ENCODE measurements at places on chromosomes 16 and 17.

DNA sequence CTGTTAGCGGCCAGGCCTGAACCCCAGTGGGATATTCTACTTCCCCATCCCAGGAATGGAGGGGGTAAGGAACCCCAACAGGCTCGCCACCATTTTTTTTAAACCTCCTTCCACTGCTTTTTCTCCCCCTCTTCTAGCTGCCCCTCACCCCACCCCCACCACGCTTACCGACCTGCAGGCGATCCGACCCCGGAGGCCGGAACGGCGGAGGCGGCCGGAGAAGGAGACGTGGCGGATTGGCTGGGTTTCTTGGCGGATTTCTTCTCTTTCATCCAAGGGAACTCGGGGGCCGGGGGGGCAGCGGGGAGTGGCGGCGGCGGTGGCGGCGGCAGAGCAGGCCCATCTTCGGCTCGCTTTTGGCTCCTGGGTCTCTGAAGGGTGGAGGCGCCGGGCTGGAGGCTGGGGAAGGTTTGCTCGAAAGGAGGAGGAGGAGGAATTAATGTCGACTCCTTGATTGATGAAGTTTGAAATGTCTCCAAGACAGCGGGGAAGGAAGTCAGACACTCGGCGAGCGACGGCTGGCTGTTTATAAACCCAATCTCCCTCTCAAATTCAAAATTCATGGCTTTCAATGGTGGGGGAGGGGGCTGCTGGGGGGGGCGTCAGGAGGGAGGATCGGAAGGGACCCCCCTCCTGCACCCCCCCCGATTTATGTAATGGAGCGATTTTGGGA lies 424 bp downstream of the HOXB2 start:
- peak; percentile 70 for DNase-seq

- no peak for DNase-seq
Observed at GRCh38 chr16:55585631-55586030, 19.1 kb downstream of the CAPNS2 start.

- DNase-seq, result no peak
Observed at GRCh38 chr16:21101631-21102420, 48.8 kb downstream of the DNAH3 start.

- DNase-seq, result no peak
Observed at GRCh38 chr17:62807812-62808575, at the start of gene MARCHF10. Gene MARCHF10 (minus strand): TSS chr17:62808314. CDS start chr17:62801735, 6,579 bp downstream.

DNA sequence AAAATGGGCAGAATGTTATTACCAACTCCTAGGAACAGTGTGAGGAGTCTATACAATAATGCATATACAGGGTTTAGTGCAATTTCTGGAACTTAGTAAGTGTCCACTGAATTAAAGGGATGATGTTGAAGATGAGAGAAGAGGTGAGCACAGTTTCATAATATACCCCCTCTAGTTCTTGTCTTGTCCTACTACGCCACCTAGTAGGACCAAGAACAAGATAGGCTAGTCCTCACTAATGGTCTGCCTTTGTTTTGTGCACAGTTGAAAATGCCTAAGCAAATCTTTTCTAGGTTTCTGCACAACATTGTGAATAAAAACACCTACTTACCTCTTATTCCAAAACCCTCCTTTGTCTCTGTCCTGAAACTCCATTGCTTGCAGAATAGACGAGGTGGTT lies 670.2 kb downstream of the CDH8 start:
- no peak for DNase-seq

- DNase-seq, result no peak
Observed at GRCh38 chr17:61498042-61498994, 46.1 kb downstream of the TBX4 start.

DNA sequence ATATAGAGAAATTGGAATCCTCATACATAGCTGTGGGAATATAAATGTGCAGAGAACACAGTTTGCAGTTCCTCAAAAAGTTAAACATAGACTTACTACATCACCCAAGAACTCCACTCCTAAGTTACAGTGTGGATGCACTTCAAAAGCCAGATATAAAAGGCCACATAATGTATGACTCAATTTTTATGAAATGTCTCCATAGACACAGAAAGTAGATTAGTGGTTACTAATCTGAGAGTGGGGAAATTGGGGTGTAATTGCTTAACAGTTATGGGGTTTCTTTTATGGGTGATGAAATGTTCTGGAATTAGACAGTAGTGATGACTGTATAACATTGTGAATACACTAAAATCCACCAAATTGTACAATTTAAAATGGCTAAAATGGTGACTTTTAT lies 60.9 kb downstream of the CACNG1 start:
- no peak for DNase-seq

- DNase-seq, result no peak
Observed at GRCh38 chr17:74567397-74567796, at the start of gene CD300H. Gene CD300H (minus strand): TSS chr17:74567509.

DNA sequence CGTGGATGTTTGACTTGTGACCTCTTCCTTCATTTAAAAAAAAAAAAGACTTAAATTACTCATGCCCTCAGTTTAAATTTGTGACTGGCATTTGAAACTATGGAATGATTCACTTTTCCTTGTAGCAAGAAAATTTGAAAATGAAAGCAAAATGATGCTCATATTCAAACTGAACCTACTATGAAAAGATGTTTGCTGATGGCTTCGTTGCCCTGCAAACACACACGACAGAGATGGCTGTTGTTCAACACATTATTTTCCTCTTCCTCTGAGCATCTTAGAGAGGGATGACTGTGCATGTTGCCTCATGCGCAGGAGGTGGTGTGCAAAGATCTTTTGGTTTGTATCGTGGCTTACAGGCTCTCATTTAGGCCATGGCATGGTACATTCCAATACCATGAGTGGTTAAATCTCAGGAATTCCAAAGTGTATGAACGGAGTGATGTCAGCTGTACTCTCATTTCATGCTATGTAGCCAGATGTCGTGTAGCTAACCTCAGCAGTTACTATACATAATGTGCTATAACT lies 164.5 kb downstream of the PRKCA start:
- no peak for DNase-seq

- DNase-seq, result no peak
Observed at GRCh38 chr16:2152695-2153506, 2.7 kb upstream of the TRAF7 start.

DNA sequence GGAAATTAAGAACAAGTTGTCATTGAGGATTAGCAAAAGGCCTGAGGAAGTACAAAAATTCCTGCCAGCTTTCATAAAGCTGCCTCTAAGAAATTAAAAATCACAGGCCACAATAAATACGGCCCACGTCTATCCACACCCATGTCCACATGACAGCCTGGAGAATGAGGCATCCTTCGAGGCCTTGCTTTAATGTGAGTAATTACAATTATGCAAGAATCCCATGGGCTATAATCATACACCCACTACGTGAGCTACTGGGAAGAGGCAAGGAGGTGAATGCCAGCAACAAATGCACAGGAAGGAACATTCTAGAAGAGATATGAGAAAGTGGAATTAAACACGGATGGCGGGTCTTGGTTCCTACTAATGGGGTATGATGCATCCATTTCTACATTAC lies 65.4 kb upstream of the ZFHX3 start:
- DNase-seq, result no peak

DNA sequence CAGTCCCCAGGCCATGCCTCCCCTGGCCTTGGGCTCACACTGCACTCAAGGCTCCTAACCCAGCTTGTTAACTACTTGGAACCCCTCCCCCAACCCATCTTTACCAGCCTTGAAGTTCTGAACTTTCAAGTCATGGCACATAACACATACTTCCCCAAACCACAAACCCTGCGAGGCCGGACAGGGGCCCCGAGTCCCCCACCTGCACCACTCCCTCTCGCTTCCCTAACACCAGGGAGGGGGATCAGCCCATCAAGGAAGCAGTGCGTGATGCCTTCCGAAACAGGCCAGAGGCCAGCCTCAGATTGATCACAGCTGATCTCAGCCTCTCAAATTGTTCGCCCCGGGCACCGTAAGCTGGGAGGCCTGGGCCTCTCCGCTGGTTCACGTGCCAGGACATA lies 3.0 kb upstream of the NLRC3 start:
- no peak for DNase-seq

- no peak for DNase-seq
Observed at GRCh38 chr17:78706271-78706915, 75.7 kb downstream of the CYTH1 start.

- DNase-seq, result no peak
Observed at GRCh38 chr17:45228763-45229539, 7.3 kb downstream of the FMNL1 start.

GRCh38 chr16:53864819-53865493 lies 161.0 kb downstream of the FTO start:
- DNase-seq, result no peak

GRCh38 chr16:12182212-12182611 lies 205.7 kb downstream of the SNX29 start:
- no peak for DNase-seq

DNA sequence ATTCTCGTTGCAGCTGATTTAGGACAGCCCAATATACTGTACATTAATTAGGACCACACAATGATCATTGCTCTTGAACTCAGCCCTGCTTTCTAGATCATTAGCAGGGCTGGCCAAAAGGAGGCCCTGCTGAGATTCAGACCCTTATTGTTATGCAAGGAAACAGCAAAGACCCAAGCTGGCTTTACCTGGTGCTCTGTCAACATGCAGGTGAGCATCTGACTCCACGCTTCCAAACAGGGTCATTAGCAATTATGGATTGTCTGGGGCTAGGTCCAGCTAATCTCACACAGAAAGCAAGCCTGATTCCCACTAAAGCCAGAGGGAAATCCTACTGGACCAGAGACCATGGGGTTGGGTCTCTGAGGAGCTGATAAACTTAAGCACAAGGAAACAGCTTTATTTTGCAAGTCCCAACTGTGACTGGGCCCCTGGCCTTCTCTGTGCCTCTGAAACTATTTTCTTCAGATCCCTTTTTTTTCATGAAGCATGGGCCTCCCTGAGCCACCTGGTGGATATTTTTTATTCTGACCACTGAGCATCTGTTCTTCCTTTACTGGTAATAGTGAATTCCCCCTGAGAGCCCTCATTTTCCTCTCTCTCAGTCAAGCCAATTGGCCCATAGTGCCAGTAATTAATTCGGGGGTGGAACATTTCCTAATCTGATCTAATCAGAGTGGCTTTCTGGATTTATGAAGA lies 236.1 kb downstream of the GRIN2A start:
- no peak for DNase-seq

DNA sequence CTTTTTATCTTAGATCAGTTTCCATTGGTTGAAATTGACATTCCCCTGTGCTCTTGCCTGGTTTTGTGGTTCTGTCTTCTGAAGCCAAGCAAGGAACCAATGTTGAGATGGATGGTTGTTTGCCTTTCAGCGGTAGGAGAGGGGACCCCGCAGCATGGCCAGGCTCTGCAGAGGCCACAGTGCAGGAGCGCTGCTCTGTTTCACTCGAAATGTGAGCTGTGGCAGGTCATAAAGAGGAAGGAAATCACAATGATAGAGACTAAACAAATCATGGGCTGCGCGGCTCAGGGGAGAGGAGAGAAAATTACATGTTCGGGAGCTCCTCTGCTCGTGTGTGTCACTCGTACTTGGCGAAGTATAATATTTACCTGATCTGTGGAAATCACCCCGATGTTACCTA lies 148.2 kb downstream of the SNX29 start:
- DNase-seq, result no peak

- DNase-seq, result no peak
Observed at GRCh38 chr16:78715106-78715505, 615.7 kb downstream of the WWOX start.

DNA sequence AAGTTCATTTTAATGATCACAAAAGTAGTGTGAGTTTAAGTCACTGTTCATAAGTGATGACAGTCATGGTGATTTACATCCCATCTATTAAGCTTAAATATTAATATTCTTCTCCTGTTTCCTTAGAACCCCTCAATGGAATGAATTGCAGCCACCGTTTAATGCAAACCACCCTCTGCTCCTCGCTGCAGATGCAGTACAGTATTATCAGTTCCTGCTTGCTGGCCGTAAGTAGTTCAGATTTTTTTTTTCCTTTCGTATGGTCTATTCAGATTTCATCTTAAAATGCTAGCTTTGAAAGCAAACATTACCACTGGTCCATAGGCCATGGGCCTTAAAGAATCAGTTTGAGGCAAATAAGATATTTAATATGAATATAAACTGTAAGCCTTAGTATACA lies 359.0 kb upstream of the TBX2 start:
- no peak for DNase-seq

GRCh38 chr16:81275064-81275532 lies 36.6 kb downstream of the BCO1 start:
- DNase-seq, result no peak

- DNase-seq, result no peak
Observed at GRCh38 chr16:12172343-12172742, 195.8 kb downstream of the SNX29 start.

DNA sequence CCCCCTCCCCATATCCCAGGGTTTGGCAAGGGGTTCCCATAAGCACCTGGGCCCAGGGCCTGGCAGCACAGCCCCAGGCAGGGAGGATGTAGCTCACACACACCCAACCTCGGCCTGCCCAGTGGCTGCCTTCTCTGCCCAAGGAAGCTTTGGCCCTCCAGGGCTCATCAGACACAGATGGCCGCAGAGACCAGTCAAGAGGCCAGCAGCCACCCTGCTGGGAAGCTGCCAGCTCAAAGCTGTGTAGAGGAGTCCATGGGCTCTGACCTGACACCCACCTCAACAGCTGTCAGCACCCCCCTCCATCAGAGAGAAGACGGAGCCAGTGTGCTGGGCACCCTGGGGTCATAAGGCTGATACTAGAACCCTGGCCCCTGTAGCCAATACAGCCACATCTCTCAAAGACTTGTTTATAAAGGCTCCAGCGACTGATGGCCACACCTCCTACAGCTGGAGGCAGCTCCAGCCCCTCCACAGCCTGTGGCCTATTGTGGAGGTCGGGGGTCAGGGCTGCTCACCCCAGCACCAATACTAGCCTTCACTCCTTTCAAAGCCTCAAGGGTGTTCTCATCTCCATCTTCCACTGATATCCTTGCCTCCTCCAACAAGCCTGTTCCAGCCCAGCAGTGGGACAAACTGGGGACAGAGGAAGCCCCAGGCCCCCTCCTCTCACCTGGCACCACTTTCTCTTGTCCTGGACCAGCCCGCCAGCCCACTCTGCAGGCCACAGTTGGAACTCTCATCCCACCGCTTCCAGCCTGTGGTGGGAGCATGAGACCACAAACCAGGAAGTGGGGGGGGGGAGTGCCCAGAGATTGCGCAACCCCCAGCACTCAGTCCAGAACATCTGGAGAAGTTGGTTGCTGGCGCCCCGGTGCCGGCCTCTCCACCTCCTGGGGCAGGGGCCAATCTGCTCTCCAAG lies 2.2 kb upstream of the MPG start:
- no peak for DNase-seq

GRCh38 chr16:73049091-73049490 lies 1.2 kb upstream of the ZFHX3 start:
- no peak for DNase-seq

- DNase-seq, result no peak
Observed at GRCh38 chr16:8676737-8677375, 2.4 kb downstream of the ABAT start.

- DNase-seq, result no peak
Observed at GRCh38 chr16:1787322-1788094, 4.7 kb downstream of the NUBP2 start.

Data from HEK293T (cell line).